Colonic mucosa (tissue), 4 donors: ENCODE measurements at places on chromosomes 4 and X. TPM values are rescaled to one million over a fixed set of nuclear protein-coding genes. Genes with fewer than 3 reads are reported as not detected.

The EDA2R gene
- 2.5 TPM for total RNA-seq

The CXCL11 gene
- total RNA-seq, result not detected

The GNRHR gene
- not detected for total RNA-seq

The HPSE gene
- 11.7 TPM for total RNA-seq

The FOXR2 gene
- total RNA-seq, result not detected

The RHOXF1 gene
- not detected for total RNA-seq

The FHIP1A gene
- total RNA-seq, result 33.4 TPM

The CPZ gene
- total RNA-seq, result 1.5 TPM

The PAK3 gene
- 0.25 TPM for total RNA-seq

The BEND2 gene
- total RNA-seq, result not detected

The CSAG3 gene
- total RNA-seq, result not detected

The CT45A3 gene
- total RNA-seq, result not detected

The RTL5 gene
- 2.1 TPM for total RNA-seq

The AMOT gene
- 23.3 TPM for total RNA-seq

The UCP1 gene
- total RNA-seq, result not detected

The CHIC1 gene
- total RNA-seq, result 8.5 TPM

The ATXN3L gene
- not detected for total RNA-seq

The NMU gene
- total RNA-seq, result 1.9 TPM

The SCD5 gene
- total RNA-seq, result 2.8 TPM

The ITIH6 gene
- total RNA-seq, result not detected

The EDNRA gene
- total RNA-seq, result 1.8 TPM

The PAGE2 gene
- not detected for total RNA-seq

The CLDN2 gene
- 1.9 TPM for total RNA-seq

The VSIG1 gene
- total RNA-seq, result 0.16 TPM

The TCEANC gene
- total RNA-seq, result 2.9 TPM

The PTTG2 gene
- total RNA-seq, result 0.91 TPM

The TENT5D gene
- not detected for total RNA-seq

The ZNF595 gene
- 13.1 TPM for total RNA-seq

The F8A2 gene
- 5.9 TPM for total RNA-seq

The ETDA gene
- total RNA-seq, result not detected

The SPIN2A gene
- total RNA-seq, result 0.72 TPM

The TREX2 gene
- not detected for total RNA-seq

The ENPP6 gene
- total RNA-seq, result 0.53 TPM

The IRS4 gene
- total RNA-seq, result 0.07 TPM

The GRSF1 gene
- 108 TPM for total RNA-seq

The MRFAP1 gene
- total RNA-seq, result 274 TPM

The TBX22 gene
- total RNA-seq, result not detected

The CT45A2 gene
- not detected for total RNA-seq

The NPY1R gene
- total RNA-seq, result 1.6 TPM

The BST1 gene
- 9.2 TPM for total RNA-seq

The CLGN gene
- 0.25 TPM for total RNA-seq

The CD40LG gene
- 0.44 TPM for total RNA-seq

The CDX4 gene
- total RNA-seq, result not detected

The KLHL2 gene
- 8.6 TPM for total RNA-seq

The CENPU gene
- total RNA-seq, result 28.1 TPM

The PPP4R3C gene
- total RNA-seq, result not detected

The TLR7 gene
- total RNA-seq, result 0.27 TPM

The P2RY4 gene
- total RNA-seq, result 0.20 TPM

The CENPVL2 gene
- total RNA-seq, result not detected

The WFS1 gene
- total RNA-seq, result 12.1 TPM

The COQ2 gene
- 23.4 TPM for total RNA-seq

The FGFR3 gene
- 52.9 TPM for total RNA-seq

The CSN1S1 gene
- total RNA-seq, result not detected

The NLGN4X gene
- 2.2 TPM for total RNA-seq

The GRID2 gene
- not detected for total RNA-seq

The RNF150 gene
- total RNA-seq, result 6.9 TPM

The PNMA6A gene
- 0.37 TPM for total RNA-seq

The PABPC5 gene
- 0.29 TPM for total RNA-seq

The LINC00632 gene
- 12.1 TPM for total RNA-seq
